ENCODE measurements at places on chromosomes 16 and 17. TPM values are rescaled to one million over a fixed set of nuclear protein-coding genes. Genes with fewer than 3 reads are reported as not detected.

Gene SAMD14
- 5.5 TPM for total RNA-seq

Gene RGS11
- 6.0 TPM for total RNA-seq

Gene ABCA9
- 3.6 TPM for total RNA-seq

Gene EFTUD2
- total RNA-seq: 57.8 TPM

Gene NRN1L
- not detected for total RNA-seq

Measured in umbilical cord (tissue), 2 donors.